ENCODE measurements at places on chromosomes 16 and 17.

- no peak for DNase-seq
These were observed 179.4 kb upstream of the SDK2 start for GRCh38 chr17:73823684-73824083.

DNA sequence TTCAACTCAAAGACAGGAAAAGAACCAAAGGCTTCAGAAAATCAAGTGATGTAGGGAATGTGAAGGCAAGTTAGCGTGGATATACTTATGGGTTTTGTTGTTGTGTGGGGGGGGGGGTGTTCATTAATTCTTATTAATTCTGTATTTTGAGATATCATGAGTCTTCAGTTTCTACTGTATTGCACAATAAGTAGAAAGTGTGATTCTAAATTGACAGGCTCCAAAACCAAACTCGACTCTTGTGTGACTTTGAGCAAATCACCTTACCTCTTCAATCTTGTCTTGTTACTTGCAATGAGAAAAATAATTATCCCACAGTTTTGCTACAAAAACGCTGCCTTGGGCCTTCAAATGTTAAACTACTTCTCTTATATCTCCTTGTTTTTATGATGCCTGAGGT lies 453.9 kb upstream of the GOT2 start:
- DNase-seq, result no peak

- no peak for DNase-seq
These were observed 3.0 kb upstream of the ZNF213 start for GRCh38 chr16:3131755-3132377.

- DNase-seq, result no peak
These were observed 100.6 kb upstream of the ZNF750 start for GRCh38 chr17:82940226-82941020.

DNA sequence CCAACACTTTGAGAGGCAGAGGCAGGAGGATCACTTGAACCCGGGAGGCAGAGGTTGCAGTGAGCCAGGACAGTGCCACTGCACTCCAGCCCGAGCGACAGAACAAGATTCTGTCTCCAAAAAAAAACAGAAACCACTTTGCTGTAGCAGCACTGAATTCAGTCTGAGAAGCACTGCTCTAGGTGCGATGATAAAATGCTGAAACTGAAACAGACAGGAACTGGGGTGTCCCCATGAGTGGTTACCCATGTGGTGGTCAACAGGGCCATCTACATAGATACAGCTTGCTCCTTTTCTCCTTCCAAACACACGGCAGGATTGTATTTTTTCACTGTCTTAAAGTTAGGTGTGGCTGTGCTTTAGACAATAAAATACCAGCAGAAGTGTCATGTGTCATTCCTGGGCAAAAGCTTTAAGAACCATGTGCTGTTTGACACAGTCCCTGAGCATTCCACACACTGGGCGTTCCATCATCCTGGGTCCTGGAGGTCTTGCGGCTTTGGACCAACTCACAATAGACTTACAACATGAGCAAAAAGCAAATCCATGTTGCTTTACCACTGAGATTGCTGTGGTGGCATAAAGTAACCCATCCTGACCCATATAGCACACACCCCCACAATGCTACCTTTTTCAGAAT lies 11.5 kb downstream of the GAS7 start:
- no peak for DNase-seq

- DNase-seq, result no peak
These were observed 3.6 kb upstream of the FBXO47 start for GRCh38 chr17:38970804-38971203.

DNA sequence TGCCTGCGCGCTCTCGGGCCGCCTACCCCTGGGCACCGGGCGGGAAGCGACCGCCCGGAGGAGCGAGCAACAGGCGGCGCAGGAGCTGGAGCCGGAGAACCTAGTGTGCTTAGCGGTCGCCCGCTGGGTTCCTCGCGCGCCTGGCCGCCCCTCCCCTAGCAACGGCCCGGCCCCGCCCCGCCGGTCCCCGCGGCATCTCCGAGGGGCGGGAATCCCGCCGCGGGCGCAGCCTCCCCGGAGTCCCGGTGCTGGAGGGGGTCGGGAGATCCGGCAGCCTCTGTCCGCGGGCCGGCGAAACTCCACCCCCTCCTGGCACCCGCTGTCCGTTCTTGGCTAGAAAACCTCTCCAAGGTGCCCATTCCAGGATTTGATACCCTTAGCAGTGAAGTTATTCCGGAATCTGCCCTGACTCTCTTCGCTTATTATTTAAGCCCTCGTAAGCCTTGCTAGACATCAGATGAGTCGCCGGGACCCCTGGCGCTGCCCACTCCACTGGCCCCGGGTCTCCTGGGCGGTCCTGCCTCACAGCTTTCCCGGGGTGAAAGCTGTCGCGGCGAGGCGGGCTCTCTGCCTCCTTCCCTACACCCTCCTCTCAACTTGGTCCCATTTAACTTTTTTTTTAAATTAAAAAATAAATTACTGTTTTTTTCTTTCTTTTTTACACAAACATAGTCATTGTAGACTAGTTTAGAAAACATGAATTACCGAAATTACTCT lies at the start of gene RPRML:
RPRML (minus strand) TSS at position 107 of the 717 bp plus-strand sequence. CDS start 246 bp downstream, outside the sequence.
- DNase-seq, result no peak

GRCh38 chr17:75720656-75721462 lies at the start of gene ITGB4:
TSS of gene ITGB4 (plus strand) at chr17:75721459. CDS start at chr17:75724704, 3,245 bp downstream.
- no peak for DNase-seq

DNA sequence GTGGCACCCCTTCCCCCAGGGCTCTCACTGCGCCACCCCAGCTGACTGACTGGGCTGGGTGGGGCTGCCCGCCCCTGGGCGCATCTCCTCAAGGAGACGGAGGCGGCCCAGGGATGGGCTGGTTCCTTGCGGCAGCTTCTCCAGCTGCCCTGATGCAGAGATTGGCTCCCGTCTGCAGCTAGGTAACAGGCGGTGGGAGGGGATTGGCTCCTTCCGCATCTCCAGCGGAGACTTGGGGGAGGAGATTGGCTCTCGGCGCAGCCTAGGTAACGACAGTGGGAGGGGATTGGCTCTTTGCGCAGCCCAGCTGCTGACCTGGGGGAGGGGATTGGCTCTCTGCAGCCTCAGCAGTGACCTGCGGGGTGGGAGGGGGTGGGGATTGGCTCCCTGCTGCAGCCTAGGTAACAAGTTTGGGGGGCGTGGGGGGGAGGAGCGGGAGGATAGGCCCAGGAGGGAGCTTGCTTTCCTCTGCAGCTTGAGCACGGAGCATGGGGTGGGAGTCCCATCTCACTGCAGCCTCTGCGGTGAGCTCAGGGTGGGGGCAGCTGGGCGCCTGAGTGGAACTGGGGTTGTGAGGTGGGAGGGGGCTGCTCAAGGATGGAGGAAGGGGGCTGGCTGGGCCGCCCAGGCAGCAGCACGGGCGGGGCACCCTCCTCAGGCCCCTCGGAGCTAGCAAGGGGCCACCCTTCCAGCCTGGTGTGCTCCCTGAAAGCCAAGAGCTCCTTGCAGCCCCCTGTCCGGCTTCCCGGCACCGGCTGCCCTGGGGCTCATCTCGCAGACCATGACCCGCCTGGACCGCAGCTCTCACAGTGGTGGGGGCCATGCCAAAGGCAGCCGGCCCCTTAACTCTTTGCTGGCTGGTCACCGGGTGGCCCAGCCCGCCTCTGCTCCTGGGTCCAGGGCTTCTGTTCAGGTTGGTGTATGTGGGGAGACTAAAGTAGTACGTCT lies 6.4 kb downstream of the NFE2L1 start:
- DNase-seq, result no peak

DNA sequence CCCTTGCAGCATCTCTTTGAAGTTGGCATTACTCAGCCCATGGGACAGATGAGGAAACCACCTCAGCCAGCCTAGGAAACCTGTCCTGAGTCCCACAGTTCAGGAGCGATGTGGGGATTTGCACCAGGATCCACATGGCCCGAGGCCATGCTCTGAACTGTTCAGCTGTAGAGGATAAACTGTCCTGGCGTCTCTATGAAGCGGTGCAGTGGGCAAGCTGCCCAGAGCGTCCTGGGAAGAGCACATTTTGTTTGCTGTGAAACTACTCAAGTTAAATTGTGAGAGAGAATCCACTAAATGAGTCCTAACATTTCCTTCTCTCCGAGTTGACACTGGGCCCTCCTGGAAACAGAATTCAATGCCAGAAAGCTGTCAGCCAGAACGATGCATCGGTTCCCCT lies 276.6 kb upstream of the TNRC6C start:
- DNase-seq, result no peak

GRCh38 chr17:43418441-43419374 lies 19.9 kb downstream of the ARL4D start:
- peak; percentile 74 for DNase-seq

GRCh38 chr16:29007730-29008593 lies 23.1 kb downstream of the LAT start:
- no peak for DNase-seq

DNA sequence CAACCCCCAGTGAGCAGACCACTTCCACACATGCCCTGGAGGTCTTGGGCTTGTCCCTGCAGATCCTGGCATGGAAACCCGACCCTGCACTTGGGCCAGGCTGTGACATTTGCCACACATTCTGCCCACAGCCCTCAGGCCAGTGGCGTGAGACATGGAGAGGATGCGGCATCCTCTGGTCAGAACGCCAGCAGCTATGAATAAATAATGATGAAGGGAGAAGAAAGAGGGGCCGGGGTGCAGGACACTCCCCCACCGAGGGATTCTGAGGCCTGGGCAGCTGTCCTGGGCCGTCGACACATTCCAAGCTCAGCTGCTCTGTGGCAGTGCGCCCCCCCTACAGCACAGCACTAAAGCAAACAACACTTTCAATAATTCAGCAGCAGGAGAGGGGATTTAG lies 148.8 kb downstream of the ENGASE start:
- no peak for DNase-seq

- DNase-seq, result no peak
These were observed 242.1 kb upstream of the GSE1 start for GRCh38 chr16:85370881-85371651.

GRCh38 chr17:51189162-51189561 lies 23.0 kb downstream of the NME2 start:
- no peak for DNase-seq

- no peak for DNase-seq
These were observed 41.5 kb upstream of the MED9 start for GRCh38 chr17:17435323-17435722.

DNA sequence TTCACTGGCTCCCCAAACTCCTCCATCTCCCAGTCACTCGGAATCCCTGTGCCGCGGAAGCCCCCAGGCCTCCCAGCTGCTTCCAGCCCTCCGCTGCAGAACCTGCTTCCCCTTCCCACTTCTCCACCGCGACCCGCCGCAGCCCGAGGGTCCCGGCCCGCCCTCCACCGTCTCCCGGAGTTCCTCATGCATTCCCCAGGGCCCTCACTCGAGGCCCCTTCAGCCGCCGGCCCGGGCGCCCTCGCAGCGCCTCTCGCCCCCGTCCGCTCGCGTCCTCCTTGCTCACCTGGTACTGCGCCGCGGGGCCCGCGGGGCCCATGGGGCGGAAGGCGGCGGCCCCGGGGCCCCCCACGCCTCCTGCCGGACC lies 329 bp downstream of the SMARCD2 start:
- DNase-seq, result no peak

GRCh38 chr17:80274331-80274730 lies 13.7 kb downstream of the RNF213 start:
- no peak for DNase-seq

DNA sequence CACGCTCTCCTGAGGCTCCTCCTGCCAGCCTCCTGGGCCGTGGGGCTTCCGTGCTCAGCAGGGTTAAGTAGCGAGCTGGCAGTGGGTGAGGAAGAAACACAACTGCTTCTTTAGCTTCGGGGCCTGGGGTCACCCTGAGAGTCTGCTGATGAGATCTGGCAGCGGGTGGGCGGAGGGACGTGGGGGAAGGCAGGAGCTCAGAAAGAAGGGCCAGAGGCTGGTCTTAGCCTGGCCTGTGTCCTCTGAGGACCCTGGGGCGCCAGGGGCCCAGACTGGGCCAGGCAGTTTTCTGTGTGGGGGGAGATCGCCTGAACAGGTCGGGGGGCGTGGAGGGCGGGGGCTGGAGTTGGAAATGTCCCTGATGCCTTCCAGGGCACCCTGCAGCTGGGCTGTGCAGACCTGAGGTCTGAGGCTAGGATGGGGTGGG lies 97.8 kb upstream of the GSE1 start:
- DNase-seq, result no peak

- no peak for DNase-seq
These were observed 20.6 kb downstream of the ZDHHC7 start for GRCh38 chr16:84990782-84991181.

DNA sequence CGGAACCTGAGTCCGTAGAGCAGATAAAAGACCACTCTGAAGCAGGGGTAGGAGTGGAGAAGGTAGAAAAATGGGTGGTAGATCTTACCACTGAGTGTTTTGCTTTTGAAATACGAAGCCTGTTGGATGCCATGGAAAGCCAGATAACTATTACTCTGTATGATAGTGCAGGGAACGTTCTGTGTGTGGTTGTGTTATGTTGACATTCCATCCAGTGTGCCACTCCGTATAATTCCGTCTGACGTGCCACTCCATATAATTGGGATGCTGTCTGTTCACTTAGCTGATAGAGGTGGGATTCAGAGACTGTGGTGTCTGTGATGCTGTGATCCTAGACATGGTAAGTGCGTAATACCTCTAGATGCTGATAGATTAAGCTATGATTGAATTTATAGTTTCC lies 263.2 kb upstream of the CACNG5 start:
- DNase-seq, result no peak

GRCh38 chr16:85459529-85460251 lies 153.4 kb upstream of the GSE1 start:
- no peak for DNase-seq

DNA sequence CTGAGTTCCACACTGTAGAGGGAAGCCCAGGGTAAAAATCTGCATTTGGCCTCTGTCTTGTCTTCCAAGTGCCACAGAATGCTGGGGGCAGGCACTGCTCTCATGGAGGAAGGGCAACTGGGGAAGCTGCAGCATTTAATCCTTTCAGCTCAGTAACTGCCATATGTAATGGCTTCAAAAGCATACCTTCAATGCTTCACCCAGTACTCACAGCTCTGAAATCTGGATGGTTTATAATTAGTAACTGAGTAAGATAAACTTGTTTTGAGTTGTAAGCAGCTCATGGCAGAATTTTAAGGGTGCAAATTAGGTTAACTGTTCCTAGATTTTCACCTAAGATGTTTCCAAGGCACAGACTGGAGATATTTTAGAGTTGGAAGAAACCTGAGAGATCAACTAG lies 24.5 kb downstream of the PMP22 start:
- no peak for DNase-seq

DNA sequence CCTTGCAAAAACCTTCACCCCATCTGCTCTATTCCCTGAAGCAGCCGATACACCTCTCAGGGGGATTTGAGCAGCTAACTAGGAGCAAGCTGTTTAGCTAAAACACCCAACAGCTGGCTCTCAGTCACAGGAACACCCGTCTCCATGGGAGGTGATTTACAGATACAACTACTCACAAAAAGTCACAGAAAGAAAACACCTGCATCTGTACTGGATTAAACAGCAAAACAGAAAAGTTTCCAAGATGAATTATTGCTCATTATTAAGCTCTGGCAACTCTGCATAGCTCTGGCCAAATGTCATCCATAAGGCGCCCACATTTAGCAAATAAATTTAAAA lies 22.3 kb downstream of the GJC1 start:
- DNase-seq, result no peak
